ENCODE measurements at places on chromosomes 3 and 15. TPM values are rescaled to one million over a fixed set of nuclear protein-coding genes. Genes with fewer than 3 reads are reported as not detected.

GRCh38 chr15:85316244-85316934 is 64.0 kb upstream of the AKAP13 start:
- DNase-seq: peak; percentile 42

DNA sequence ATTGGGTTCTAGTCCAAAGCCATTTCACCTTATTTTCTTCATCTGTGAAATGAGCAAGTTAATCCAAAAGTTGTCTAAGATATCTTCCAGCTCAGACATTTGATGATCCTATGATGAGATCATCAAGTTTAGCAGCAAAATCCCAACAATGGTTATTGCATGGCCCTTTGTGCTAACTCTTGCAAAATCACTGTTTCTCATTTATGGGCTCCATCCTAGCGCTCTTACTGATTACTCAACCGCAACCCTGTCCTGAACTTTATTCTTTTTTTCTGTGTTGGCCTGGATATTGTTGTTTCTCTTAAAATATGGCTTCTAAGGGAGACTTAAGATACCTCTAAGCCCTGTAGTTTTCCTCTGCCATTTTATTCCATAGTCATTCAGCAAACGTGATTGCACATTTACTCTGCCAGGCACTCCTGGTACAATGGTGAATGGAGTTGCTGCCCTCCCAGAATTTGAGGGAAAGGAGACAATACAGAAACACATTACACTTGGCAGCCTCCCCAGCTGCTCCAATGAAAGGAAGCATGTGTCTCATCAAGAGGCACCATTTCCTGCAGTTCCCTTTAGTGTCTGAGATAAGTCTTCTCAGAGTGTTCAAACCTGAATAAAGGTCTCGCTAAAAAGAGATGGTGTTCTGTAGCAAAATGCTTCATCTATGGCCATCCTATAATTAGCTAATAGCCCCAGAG is 4.4 kb downstream of the GXYLT2 start:
- DNase-seq: peak; percentile 90

Gene ERICH6
- not detected for total RNA-seq

DNA sequence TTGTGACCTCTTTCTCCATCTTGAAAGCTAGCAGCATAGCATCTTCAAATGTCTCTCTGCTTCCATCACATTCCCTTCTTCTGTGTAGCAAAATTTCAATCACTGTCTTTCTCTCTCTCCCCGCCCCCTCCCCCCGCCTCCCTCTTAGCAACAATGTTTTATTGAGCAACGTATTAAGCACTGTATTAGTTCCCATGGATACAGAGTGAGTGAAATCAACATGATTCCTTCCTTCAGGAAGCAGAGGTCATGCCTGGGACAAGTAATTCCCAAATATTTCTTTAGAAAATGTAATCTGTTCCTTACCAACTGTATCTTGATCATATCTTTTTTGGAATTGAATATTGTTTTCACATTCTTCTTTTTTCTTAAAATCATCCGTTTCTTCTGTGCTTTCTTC is 373.7 kb upstream of the NECTIN3 start:
- DNase-seq: peak; percentile 49

DNA sequence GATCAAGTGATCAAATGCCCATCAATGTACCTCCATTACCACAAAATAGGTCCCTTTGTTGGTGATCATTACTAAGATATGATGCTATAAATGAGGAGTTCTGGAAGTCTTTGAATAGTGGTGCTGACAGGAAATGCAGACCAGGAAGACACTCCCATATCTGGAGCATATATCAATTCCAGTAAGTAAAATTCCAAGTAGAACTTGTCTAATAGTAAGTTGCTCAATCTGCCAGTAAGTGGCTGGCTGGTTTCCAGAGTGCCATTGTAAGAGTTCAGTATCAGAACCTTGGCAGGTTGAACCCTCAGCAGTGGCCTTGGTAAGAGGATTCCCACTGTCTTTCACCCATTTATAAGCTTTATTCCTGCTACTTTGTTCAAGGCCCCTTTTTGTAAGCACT is 379.9 kb upstream of the RBMS3 start:
- DNase-seq: peak; percentile 77

Gene SLC22A14
- total RNA-seq: not detected

GRCh38 chr3:106913111-106913698 is 464.0 kb upstream of the CCDC54 start:
- DNase-seq: peak; percentile 17

DNA sequence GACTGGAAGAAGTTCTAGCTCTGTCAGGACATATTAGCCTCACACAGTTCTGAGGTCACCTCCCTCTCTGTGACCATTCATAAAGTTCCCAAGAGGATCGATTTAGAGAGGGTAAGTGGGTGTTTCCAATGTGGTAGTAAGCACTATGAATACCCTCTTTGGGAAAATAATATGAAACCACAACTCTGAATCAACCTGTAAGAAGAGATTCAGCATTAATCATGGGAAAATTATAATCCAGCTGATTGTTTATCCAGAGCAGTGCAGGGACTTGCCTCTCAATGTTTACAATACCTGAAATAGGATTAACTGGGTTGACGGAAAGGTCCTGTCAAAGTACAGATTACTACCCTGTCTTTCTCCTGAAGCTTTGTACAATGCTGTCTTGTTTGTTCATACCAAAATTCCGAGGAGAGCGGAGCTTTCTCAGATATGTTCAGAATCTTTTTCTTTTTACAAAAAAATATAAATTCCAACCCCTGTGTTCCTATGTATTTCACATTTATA is 302.9 kb upstream of the DPPA4 start:
- no peak for DNase-seq

Gene ZBTB47
- total RNA-seq: 39.2 TPM

GRCh38 chr15:76398317-76399104 is 61.9 kb downstream of the ISL2 start:
- DNase-seq: peak; percentile 71

DNA sequence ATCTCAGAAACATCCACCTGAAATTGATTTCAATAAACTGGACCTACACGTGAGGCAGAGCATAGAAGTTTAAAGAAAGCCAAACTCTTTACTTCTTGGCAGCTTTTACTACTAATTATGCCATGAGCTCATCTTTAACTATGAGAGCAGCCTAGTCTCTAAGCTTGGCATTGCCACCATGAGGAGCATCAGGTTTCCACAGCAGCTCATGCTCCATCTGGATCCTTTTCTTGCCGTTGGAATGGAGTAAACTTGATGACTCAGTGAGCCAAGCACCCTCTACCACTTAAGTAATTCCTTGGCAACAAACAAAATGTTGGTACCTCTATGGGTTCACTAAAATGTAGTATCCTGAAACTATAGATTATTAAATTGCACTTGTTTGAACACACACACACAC is 583.2 kb downstream of the EPHA3 start:
- DNase-seq: no peak

- DNase-seq: no peak
These were observed 318.1 kb upstream of the GRM7 start for GRCh38 chr3:6542795-6543194.

DNA sequence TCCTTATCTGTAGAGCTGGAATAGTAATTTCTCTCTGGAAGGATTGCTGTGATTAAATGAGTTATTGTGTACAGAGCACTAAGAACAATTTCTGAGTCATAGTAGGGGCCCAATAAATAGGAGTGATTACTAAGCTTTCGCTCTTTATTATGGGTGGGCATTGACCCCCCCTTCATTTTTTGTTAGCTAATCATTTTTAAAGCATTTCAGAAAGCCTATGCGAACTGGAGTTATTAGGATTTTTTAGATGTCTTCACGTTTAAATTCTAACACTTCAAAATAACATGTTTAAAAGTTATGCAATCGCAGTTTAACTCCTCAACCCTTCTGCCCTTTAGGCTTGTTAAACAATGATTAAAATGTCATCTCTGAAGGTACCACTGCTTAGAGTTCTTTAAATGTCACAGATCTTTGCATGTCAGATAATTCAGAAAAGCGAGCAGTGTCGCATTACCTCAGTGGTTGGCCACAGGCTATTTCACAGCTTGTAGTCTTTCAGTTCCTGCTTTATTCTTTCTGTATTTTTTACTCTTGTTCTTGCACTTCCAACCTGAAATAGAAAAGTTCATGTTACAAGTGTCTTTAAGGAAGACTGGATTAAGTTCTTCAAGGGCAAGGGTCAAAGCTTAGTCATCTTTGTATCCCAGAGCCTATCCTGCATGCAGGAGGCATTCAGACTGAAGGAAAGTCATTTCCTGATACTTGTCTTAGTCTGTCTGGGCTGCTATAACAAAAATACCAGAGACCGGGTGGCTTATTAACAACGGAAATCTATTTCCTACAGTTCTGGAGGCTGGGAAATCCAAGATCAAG is 102.9 kb downstream of the FNDC3B start:
- peak; percentile 90 for DNase-seq

- DNase-seq: peak; percentile 7
These were observed 130.8 kb downstream of the UACA start for GRCh38 chr15:70632491-70633102.

- no peak for DNase-seq
These were observed 13.2 kb upstream of the ATP2B2 start for GRCh38 chr3:10518506-10519150.

- peak; percentile 20 for DNase-seq
These were observed 69.4 kb downstream of the MCF2L2 start for GRCh38 chr3:183359036-183359435.

DNA sequence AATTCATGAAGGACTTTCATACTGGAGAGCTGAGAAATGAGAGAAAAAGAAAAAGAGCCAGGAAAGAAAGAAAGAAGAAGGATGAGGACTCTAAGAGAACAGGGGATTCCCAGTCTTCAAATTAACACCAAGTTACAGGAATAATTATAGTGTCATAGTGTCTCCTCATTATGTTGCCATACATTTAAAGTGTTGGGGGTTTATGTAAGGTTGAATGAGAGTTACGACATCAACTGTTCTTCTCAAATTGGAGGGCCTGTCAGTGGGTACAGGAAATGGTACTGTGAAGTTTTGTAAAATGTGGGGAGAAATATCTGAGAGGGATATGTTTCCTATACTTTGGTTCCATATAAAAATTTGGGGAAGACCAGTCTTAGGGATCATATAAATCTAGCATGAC is 12.3 kb upstream of the CD200 start:
- DNase-seq: no peak

Gene ITIH3
- total RNA-seq: not detected

DNA sequence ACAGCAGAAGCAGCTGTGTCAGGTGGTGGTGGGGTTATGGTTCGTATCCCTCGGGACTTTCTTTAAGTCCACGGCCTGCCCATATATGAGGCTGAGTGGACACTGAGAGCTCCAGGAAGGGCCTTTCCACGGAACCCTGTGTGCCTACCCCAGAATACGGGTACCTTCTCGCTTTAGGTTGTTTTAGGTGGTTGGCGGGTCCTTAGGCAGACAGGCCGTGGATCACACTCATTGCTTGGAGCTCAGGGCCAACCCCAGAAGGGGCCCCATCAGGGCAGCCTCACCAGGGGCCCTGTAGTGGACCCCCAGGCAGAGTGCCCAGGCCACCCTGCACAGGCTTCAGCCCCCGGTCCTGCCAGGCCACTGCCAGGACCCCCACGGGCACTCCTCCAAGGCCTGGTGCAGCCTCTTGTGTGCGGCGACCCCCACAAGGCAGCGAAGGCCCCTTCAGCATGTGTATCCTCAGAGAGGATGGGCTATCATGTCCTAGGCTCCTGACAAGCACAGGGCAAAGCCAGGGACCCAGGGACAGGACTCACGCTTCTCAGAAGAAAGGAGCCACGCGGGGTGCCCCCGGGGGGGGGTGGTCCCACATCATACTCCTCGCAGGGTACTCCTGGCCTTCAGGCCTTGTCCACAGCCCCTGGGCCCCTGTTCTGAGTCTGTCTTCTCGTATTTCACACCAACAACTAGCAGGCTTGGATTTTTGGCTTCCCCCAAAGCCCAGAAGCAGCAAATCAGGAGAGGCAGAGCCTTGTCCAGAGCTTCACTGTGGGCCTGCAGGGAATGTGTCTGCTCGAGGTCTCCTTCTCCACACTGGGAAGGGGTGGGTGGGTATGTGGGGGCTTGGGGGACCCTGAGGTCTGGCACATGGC is 93.4 kb downstream of the LRRK1 start:
- DNase-seq: no peak

- peak; percentile 67 for DNase-seq
These were observed 47.7 kb upstream of the HES1 start for GRCh38 chr3:194087995-194088855.

DNA sequence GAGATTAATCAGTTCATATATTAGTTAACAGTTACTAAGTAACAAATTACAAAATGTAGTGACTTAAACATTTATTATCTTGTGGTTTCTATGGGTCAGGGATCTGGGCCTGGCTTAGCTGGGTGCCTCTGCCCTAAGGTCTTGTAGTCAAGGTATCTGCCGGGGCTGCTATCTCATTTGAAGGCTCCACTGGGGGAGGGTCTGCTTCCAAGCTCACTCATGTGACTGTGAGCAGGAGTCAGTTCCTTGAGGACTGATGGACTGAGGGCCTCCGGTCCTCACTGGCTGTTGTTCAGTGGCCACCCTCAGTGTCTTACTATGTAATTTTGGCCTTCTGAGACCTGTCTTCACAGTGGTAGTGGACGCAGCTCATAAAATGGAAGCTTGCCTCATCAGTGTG is 135.9 kb upstream of the PLXNA1 start:
- peak; percentile 15 for DNase-seq

GRCh38 chr3:140863580-140864009 is 78.0 kb upstream of the SLC25A36 start:
- peak; percentile 50 for DNase-seq

GRCh38 chr15:33768670-33769190 is 199.6 kb upstream of the CHRM5 start:
- no peak for DNase-seq

- DNase-seq: no peak
These were observed 293.5 kb downstream of the UACA start for GRCh38 chr15:70469651-70470555.

Gene KNG1
- not detected for total RNA-seq

- no peak for DNase-seq
These were observed 5.1 kb downstream of the SLC41A3 start for GRCh38 chr3:126078866-126079265.

Gene ARPIN
- 7.5 TPM for total RNA-seq

DNA sequence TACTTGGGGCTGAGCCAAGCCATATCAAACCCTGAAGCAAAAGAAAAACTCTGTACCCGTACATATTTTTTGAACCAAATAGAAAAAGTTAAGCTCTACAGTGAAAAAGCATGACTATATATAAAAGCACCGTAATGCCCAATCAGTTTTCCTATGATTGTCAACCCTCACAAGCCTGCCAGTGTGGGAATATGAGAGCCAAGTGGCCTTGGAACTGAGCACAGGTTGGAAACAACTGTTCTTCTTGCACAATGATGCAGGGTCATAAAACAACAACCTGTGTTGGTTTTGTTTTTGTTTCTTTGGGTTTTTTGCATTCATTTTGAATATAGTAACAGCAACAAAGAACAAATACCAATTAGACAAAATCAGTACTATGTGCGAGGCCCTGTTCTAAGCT is 3.5 kb upstream of the ERC2 start:
- no peak for DNase-seq

DNA sequence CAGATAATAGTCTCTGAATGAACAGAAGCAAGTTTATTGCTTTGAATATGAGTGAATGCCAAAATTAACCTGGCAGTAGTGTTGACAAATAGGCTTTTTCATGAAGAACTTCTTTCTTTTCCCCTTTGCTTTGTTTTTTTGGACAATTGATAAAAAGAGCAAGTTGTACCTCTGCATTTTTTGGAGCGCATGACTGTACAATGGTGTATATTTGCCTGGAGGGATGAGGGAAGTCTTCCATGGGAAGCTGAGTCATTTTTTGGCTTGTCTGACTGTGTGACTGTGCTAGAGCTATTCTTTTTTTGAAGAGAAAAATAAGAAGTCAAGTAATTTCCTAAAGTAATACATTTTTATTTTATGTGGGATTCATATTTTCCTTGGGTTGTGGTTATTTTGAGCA is 186.9 kb downstream of the KLHL25 start:
- DNase-seq: peak; percentile 86

Gene HCN4
- total RNA-seq: 0.94 TPM

- no peak for DNase-seq
These were observed 809.9 kb downstream of the MCTP2 start for GRCh38 chr15:95041297-95041696.

- no peak for DNase-seq
These were observed 5.2 kb upstream of the EIF1B start for GRCh38 chr3:40304352-40304751.
